ENCODE measurements at places on chromosomes 4 and X.

GRCh38 chrX:16002185-16002584 lies 121.2 kb upstream of the GRPR start:
- DNase-seq: no peak

GRCh38 chrX:10636337-10636736 lies 16.0 kb upstream of the MID1 start:
- peak; percentile 12 for DNase-seq

DNA sequence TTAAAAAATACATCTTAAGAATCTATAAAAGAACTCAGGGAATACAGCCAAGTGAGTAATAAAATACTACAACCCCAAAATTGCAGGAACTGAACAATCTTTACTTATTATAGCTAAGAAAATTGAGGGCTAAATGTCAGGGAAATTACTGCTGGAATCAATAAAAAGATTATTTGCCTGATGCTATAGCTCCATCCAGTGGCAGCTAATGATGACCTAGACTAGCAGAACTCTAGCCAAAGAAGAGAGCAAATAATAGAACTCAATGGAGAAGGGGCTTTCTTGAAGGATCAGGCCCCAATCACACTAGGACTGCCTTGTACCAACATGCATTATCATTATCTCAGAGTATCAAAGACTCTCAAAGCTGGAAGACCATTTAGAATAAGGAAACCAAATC lies 85.0 kb upstream of the FAM241A start:
- no peak for DNase-seq

DNA sequence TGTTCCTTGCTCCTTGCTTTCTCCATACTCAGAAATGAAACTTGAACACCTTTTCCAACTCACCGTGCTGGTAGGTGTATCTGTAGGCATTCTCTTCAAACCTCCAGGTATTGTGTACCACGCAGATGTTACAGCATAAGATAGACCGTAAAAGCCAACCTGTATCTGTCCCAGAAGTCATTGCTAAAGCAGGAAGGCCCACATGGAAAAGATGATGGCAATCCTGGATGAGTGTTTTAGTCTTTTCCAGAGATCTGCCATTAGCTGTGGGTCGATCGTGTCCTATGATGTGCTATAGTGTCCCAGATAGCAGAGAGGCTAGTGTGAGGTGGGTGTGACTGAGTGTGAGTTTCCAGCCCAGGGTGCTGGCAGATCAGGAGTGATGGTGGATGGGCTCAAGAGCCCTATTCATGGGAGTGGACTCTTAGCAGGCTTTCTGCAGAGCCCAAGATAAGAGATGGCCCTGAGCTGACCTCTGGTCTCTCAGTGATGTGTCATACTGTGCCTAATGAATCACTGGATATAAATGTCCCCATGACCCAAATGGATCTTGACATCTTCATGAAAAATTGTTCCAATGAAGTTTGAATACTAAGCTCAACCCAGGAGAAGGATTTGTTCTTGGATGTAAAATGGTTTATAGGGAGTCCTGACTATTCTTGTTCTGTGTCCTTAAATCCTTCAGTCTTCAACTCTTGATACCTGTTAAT lies 69.1 kb upstream of the WDR1 start:
- DNase-seq: no peak

DNA sequence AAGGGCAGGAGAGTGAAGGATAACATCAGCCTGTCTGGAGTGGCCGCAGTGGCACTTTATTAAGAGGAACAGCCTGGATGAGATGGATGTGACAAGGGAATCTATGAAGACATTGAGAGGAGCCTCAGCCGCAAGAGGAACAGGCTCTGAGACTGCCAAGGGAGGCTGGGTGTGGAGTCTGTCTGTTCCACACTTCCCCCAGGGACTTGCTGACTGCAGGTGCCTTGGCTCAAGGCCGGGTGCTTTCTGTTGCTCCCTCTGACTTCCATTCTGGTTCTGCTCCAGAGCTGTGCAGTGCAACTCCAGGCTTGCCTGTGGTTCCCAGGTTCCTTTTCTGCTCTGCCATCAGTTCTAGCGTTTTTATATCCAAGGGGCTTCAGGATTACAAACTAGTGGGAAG lies 54.6 kb downstream of the FRMPD3 start:
- DNase-seq: no peak

- peak; percentile 55 for DNase-seq
Observed at GRCh38 chrX:103276581-103277002, at the start of gene TCEAL5. TSS of gene TCEAL5 (minus strand) at chrX:103276750. CDS start at chrX:103274563, 2,187 bp downstream.

- no peak for DNase-seq
Observed at GRCh38 chrX:129188231-129188630, 335.1 kb downstream of the SMARCA1 start.

DNA sequence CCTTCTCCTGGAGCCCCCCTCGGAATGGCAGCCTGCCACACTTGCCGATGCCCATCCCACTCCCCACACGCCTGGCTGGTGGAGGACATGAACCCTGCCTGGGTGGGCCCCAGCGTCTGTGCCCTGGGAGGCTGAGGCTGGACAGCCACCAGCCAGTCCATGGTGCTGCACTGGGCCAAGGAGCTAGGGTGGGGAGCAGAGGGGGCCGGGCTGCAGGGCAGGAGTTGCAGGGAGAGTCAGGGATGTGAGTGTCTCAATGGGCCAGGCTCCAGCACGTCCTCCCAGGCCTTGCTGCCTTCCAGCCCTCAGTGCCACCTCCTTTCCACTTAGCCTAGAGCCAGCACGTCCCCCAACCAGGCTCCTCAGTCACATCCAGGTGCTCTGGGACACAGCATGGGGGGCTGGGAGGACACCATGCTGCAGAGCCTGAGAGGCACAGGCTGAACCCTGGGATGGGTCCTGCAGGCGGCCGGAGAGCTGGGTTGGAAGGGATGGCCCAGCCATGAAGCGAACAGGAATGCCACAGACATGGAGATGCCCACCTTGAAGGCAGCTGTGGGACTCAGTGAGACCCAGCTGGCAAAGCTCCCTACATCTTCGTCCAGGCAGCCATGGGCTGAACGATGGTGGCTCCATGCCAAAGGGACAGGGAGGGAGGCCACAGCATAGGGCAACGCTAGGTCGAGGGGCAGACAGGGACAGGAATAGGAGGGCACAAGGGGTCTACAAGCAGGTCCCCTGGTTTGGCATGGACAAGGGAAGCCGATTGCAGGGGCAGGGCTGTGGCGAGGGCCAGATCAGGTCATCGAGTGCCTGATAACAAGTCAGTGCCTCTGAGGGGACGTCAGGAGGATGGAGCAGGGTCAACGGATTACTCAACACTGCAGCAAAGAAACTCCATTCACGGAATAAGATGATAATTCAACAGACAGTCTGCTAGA lies 30.1 kb upstream of the MXD4 start:
- DNase-seq: no peak

DNA sequence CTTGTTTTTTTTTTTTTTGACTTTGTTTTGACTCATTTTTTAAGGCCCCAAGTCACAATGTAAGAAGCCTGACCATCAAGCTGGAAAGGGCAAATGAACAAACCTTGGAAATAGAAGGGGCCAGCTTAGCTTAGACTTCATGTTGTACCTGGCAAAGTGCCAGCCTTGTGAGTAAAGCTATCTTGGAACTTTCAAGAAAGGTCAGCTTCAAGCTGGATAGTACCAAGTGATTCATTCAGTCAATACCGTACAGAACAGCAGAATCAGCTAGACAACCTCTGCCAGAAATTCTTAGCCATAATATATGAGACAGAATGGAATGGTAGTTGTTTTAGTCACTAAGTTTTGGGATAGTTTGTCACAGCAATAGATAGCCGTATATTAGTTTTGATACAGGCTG lies 1492.2 kb upstream of the TENM3 start:
- DNase-seq: no peak

All from DMS79 (cell line).